Cortex of kidney (tissue), 1 donor: ENCODE measurements at places on chromosomes 7 and 10.

DNA sequence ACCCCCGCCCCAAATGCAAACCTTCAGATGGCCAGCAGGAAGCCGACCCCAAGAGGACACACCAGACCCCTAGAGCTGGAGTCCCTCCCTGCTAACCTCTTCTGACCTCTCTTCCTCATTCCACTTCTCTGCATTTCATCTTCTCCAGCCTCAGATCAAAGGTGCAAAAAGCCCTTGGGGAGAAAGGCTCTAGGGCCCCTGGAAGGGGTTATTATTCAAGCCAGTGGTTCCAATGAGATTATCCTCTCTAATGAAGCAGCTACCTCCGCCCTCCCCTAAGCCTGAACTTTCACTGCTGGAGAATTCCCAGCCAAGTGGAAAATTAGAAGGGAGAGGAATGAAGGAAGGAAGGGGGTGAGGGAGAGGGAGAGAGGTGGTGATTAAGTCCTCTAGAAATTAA is 343.9 kb downstream of the PLXNA4 start:
- no peak for DNase-seq

GRCh38 chr7:28588602-28589001 is 176.3 kb downstream of the CREB5 start:
- DNase-seq, result no peak

GRCh38 chr7:13139436-13139835 is 452.0 kb downstream of the ARL4A start:
- DNase-seq, result no peak

- DNase-seq, result no peak
Observed at GRCh38 chr10:4588824-4589223, 237.2 kb upstream of the AKR1E2 start.

DNA sequence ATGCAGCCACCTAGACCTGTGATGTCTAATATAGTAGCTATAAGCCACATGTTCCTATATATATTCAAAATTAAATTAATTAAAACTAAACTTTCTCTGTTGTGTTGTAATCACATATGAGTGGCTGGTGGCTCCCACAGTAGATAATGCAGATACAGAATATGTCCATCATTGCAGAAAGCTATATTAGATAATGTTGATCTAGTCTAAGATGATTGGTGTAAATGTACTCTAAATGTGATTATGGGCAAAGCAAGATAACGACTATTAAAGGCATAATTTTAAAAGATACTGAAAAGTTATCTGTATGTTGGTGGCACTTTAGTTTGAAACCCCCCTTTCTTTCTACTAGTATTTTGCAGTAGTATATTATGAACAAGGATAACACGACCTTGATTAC is 5.7 kb upstream of the HGF start:
- no peak for DNase-seq

DNA sequence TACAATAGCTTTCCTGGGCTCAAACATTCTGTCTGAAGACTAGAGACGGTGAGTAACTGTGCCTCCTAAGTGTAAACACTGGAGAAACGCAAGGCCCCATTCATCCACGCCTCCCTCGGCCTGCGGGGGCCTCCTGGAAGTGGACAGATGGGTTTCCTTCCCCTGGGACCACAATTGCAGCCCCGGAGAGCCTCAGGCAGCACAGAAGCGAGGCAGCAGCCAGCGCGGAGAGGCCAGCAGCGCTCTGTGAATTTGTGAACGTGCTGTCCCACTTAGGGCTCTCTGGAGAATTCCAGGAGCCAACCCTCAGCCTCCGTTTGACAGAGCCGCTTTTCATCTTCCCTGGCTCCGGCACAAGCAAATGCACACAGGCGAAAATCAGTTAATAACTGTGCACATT is 23.2 kb upstream of the CALN1 start:
- no peak for DNase-seq

GRCh38 chr10:19832699-19833098 is 16.5 kb downstream of the PLXDC2 start:
- DNase-seq, result no peak

- no peak for DNase-seq
Observed at GRCh38 chr7:100556541-100556940, 17.2 kb downstream of the SAP25 start.

GRCh38 chr10:127987467-127988380 is 80.8 kb downstream of the PTPRE start:
- DNase-seq, result no peak

- DNase-seq, result no peak
Observed at GRCh38 chr7:48643431-48644013, 280.8 kb upstream of the CDC14C start.

GRCh38 chr7:68446183-68446582 is 1152.1 kb upstream of the AUTS2 start:
- DNase-seq, result no peak

GRCh38 chr10:125662584-125662983 is 20.4 kb downstream of the TEX36 start:
- no peak for DNase-seq

- no peak for DNase-seq
Observed at GRCh38 chr7:138079137-138079536, 2.9 kb downstream of the AKR1D1 start.

DNA sequence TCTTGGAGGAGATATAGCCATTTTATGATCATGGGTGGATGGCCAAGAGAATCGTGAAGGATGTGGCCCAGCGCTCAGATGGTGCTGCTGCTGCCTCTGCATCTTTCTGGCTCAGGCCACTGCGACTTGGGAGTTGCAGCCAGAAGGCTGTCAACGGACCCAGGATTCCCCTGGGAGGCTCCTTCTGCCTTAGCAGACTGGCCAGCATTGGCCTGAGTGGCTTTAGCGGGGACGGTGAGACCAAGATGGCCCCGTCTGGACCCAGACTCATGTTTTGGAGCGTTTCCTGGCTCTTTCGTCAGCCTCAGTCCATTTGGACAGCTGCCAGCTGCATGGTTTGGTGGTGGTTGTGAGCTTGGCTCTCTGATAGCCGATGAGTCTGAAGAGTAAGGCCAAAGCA is 97.2 kb downstream of the GALNT17 start:
- DNase-seq, result no peak

DNA sequence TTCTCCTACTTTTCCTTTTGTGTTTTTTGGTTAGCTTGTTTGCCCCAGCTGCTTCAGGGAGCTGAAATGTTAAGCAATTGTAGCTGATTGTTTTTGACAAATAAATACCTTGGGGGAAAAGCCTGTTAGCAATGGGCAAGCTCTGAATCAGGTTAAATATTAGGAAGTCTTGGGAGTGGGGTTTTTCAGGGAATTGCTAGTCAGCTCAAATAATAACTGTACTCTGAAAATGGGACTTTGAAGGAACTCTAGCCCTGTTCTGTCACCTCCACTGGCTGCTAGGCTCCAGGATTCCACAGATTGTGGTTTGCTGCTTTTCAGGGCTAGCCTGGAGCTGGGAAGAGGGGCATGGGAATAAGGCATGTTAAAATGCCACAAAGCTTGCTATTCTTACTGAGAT is 39.5 kb downstream of the ADK start:
- no peak for DNase-seq

GRCh38 chr7:128407751-128408708 is 1.8 kb downstream of the IMPDH1 start:
- DNase-seq, result no peak

DNA sequence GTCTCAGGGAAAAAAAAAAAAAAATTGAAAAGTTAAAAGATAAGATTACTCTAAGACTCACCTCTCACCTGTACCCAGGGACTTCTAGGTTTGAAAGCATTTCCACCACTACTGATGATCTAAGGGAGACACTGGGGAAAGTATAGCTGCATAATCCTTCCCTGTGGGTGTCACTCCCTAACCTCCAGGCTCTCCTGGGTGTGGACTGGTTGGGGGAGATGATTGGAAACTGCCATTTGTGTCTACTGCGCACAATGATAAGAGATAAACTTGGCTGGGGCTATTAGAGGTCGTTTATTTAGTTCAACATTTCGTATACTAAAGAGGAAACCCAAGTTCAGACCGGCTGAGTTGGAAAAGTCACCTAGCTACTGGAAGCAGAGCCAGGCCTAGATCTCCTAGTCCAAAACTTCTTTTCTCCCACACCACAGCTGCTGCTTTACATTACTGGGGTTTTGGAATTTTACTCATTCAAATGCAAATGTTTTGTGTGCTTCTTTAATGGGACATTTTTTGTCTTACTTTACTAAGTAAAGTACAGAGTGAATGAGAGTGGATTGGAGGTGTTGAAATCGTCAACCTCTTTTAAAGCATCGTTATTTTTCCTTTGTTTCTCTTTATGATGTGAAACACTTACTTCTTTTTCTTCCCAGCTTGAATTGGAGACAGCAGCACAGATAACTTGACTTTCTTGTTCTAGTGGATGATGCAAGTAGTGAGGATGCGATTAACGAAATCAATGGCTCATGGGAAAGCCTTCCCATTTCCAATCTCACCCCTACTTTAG is 22.3 kb upstream of the SEC61G start:
- DNase-seq, result no peak

GRCh38 chr7:28082071-28082470 is 98.5 kb downstream of the JAZF1 start:
- no peak for DNase-seq

DNA sequence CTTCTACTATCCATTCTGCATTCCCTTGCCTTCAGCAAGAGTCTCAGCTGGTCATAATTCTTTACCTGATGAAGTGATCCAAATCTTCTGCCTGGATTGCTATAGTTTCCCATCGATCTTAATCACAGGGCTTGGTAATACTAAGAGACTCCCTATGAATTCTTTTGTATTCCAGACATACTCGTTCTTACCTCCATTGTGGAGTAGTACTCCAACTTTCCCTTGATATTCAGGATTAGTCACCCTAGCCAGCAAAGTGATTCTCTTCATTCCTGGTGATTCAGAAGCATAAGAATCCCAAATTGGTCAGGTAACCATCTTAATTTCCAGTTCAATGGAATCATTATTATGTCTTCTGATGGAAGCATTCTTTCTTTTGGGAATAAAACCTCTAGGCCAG is 96.7 kb downstream of the TWIST1 start:
- no peak for DNase-seq

- no peak for DNase-seq
Observed at GRCh38 chr10:10855151-10855581, 162.5 kb upstream of the CELF2 start.

GRCh38 chr7:74400420-74401136 is 53.1 kb upstream of the GTF2IRD1 start:
- DNase-seq, result no peak

DNA sequence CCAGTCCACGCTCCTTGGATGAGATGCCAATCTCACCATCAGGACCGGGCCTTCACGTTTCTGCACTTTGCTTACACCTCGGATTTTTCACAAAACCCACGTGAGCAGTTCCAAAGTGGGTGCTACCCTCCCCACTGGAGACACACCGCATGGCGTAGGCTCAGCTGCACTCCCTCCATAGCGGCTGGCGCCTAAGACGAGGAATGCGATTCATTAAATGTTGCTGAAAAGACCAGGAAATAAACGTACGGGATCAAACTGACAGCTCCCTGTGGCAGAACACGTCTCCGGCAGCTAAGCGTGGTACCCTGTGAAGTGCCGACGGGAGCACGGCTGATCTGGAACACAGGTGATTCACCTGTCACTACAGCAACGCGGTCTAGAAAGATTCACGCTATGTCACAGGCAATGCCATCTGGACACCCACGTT is 209.0 kb downstream of the DIP2C start:
- no peak for DNase-seq

- no peak for DNase-seq
Observed at GRCh38 chr7:139775829-139776266, 1.9 kb downstream of the HIPK2 start.
